Smooth muscle cell of the brain vasculature (primary cell): ENCODE measurements at places on chromosomes 7 and 10.

- DNase-seq = no peak
Observed at GRCh38 chr10:32379950-32380551, 33.1 kb upstream of the EPC1 start.

- no peak for DNase-seq
Observed at GRCh38 chr7:140051820-140052219, 10.9 kb downstream of the PARP12 start.

DNA sequence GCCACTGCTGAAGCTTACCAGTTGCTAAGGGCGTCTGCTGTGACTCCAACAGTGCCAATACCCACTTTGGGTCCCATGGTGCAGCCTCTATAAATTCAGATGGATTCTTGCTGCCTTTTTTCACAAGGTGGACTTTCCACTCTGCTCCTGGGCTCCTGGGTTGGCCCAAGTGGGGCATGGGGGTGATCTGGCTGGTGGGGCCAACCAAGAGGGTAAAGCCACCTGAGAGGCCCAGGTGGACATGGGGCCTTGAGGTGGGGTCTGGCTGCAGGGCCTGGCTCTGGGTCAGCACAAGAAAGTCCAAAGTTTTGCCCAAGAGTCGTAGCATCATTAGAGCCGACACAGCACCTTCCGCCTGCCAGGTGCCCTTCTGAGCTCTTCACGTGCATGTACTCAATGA, 105.2 kb upstream of the KDM7A start:
- no peak for DNase-seq

GRCh38 chr10:131736321-131736980, 164.4 kb upstream of the PPP2R2D start:
- no peak for DNase-seq

GRCh38 chr10:63369711-63370110, 96.1 kb downstream of the JMJD1C start:
- no peak for DNase-seq

DNA sequence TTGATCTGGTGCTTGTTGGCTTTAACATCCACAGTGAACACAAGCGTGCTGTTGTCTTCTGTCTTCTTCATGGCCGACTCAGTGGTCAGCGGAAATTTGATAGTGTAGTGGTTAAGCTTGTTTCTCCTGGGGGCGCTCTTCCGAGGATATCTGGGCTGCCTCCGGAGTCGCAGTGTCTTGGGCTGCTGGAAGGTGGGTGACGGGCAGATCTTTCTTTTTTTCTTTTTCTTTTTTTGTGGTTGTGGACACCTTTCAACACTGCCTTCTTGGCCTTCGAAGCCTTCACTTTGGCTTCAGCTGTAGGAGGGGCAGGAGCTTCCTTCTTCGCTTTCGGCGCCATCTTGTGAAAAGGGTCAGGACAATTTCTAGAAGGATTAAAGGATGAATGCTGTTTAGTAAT, 23.8 kb upstream of the RPA3 start:
- no peak for DNase-seq

DNA sequence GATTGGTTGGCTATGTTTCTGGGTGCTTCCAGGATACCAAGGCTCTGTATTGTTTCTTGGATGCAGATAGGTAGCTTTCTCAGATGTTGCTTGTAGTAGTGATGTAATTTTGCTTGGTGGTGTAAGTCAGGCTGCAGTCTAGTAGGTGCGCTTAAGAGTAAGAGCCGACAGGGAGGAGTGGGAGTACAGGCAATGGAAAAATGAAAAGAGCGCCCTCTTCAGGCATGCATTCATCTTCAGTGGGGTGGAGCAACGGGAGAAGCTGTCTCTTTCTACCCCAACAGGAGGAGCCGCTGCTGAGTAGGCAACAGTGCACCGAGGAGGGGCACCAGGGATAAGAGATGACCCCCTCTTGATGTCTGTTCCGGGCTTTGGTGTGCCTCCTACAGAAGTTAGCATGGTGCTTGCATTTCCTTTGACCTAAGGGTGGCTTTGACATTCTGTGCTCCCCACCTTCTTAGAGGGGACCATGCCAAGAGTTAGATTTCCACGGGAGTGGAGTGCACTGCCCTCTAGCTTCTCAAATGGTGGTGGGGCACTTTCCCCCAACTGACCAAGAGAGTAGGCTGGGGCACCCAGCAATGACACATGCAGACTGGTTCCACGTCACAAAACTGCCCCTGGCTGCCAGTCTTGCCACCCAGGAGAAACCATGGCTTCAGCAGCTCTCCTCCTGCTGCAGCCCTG, 56.1 kb downstream of the ZNF783 start:
- DNase-seq = no peak

- no peak for DNase-seq
Observed at GRCh38 chr7:157414702-157415096, 77.9 kb downstream of the DNAJB6 start.

GRCh38 chr10:132446661-132447445, 49.9 kb downstream of the PWWP2B start:
- no peak for DNase-seq

DNA sequence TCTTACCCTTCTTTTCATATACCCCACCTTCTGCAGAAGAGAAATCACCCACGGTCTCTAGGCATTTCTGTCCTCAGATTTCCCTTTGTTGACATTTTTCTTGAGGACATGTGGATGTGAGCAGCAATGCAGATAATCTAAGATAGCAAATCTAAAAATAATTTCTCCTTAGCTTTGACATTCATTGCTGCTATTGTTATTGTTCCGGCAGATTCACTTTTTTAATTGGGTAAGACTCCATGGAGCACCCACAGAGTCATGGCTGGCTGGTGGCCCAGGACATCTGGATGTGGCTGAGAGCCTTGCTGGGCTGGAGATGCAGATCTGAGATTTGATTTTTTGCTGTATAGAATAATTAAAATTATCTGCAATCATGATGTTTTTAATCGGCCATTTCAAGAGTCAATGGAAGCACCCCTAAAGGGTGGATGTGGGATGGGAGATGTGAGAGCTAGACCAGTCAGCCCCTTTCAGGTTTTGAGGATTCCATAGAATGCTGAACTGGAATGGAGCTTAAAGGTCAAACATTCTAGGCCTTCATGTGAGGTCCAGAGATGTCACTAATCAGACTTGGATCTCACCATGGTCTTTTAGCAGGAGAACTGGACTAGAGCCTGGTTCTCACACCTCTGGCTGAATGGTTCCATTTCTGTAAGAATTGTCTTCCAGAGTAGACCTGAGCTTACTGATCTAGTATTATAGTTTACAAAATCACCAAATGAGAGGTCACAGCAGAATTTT, 37.5 kb downstream of the TAS2R41 start:
- no peak for DNase-seq

- DNase-seq = no peak
Observed at GRCh38 chr7:104482362-104483037, 154.1 kb downstream of the LHFPL3 start.

GRCh38 chr10:121182219-121182618, 331.1 kb downstream of the WDR11 start:
- DNase-seq = no peak

- DNase-seq = no peak
Observed at GRCh38 chr7:132450188-132450587, 126.1 kb downstream of the PLXNA4 start.

GRCh38 chr10:120360571-120360970, 96.5 kb upstream of the PLPP4 start:
- DNase-seq = no peak

GRCh38 chr7:106037489-106038176, 74.5 kb downstream of the SYPL1 start:
- DNase-seq = no peak

DNA sequence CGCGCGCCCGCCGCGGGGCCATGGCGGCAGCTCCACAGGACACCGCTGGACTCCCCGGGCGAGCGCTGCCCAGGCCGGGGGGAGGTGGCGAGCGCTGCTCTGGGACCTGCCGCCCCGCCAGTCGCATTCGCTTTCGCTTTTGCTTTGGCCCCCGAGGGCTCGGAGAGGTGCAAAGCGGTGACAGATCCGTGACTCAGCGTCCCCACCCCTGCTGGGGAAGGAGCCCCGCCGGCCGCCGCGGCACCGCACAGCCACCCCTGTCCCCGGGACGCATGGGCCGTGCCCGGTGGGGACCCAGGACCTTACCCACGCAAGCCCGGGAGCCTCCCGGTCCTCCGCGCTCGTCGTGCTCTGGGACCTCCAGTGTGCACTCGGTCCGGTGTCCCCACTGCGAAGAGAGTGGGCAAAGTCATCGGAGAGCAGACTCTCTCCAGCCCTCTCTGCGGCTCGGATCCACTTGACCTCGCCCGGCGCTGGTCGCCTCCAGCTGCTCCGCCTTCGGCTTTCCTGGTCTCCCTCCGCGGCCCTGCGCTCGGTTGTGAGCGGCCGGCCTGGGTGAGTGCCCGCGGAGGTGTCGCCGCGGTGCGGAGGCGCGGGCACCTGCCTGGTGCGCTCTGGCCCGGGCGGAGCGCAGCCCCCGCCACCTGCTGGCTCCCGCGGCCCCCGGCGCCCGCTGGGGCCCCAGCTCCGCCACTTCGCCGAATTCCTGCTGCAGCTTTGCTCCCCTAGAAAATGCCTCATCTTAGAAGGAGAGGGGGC, at the start of gene IL15RA:
Gene IL15RA (minus strand): TSS at position 73 of the 759 bp plus-strand sequence. CDS start 51 bp downstream, at position 22.
- DNase-seq = no peak

DNA sequence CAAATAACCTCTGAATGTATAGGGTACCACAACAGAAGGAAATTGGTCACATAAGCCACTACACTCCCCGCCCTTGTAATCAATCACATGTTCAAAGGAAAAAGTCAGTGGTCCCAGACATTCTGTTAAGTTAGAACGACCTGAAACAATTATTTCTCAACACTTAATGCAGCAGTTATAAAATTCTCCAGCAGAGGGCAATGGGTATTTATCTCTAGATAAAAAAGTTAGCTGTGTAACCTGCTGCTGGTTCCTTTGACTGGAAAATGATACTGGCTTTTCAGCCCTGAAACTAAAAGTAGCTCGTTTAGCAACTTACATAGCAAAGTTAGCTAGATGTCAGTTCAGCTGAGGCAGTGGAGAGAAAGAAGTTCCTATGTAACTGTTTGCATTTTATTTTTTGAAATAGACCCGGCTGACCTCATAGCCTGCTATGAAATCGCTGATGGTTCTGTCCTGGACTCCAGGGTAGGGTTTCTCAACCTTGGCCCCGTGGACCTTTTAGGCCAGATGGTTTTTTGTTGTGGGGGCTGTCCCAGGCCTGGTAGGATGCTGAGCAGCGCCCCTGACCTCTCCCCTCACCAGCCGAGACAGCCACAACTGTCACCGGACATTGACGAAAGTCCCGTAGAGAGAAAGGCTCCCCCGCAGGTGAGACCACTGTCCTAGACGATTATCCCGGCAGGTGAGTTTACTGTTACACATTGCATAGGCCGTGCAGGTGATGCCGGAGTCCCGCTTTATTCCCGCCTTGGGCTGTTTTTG, 40.2 kb upstream of the PROSER2 start:
- DNase-seq = peak; percentile 29

GRCh38 chr7:6563936-6564770, 12.9 kb upstream of the GRID2IP start:
- no peak for DNase-seq

DNA sequence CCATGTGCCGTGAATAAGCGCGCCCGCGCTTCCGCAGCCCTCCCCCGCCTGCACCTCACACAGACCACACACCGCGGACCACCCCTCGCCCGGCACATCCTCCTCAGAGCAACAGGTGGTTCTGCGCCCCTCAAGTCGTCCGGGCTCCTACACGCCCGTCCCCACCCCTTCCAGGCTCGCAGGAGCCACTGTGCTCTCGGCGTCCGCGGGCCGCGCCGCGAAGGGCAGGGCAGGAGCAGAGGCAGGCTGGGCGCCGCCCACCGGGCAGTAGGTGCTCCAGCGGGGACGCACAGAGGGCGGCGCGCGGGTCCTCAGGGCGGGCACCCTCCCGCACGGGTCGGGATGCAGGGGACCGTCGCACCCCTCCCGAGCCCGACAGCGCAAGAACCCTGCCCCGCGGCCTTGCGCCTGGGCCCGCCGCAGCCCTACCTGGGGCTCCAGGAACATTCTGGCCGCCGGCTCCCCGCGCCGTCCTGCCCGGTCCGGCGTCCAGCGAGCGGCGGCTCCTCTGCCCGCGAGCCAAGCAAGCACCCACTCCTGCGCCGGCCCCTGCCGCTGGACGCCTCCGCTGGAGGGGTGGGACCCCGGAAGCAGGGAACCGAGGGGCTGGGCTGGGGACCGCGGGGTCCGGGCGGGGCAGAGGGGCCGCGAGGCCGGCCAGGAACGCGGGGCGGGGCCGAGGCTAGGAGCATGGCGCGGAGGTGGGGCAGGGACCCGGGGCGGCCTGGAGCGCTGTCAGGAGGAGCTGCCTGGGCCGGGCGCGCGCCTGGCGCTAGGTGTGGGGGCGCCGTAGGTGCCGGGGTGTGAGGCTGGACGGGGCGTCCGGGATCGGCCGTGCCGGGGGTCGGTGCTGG, 37.4 kb downstream of the RASGEF1A start:
- DNase-seq = no peak

GRCh38 chr7:96004578-96004977, 232.2 kb downstream of the DYNC1I1 start:
- peak; percentile 12 for DNase-seq

DNA sequence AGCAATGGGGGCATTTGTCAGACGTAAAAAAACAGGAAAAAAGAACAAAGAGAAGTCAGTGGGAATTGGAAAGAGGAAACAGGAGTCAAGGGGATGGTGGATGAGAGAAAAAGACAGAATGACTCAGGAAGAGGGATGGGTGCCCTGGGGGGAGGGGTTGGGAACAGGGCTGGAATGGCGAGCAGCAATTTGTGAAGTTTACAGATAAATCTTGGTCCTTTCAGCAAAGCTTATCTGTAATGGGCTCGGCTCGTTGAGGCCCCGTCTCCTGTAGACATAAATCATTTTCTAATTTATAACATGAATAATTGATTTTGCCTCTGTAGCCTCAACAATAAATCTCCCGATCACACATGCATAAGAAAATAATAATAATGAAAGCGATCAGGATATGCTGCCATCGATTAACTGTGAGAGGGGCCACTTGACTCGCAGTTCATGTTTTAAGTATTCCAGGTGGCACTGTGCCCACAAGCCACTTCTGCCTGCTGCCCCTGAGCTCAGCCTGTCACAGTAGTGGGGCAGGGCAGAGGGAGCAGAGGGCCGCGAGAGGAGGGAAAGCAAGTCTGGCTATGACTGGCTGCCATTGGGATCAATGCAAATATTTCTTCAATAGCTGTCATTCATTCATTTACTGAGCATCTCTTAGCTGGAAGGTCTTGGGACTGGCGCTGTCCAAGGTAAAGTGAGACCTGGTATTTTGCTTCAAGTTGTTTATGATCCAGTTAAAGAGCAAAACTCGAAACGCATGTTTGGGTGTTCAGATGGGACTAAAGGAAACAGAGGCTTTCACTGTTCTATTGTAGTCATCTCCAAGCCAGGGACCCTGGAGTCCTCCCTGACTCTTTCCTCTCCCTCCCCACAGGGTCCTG, 47.4 kb upstream of the R3HCC1L start:
- no peak for DNase-seq

GRCh38 chr7:20412032-20412431, 81.3 kb downstream of the ITGB8 start:
- no peak for DNase-seq

GRCh38 chr7:70726951-70727378, 405.0 kb upstream of the GALNT17 start:
- no peak for DNase-seq

DNA sequence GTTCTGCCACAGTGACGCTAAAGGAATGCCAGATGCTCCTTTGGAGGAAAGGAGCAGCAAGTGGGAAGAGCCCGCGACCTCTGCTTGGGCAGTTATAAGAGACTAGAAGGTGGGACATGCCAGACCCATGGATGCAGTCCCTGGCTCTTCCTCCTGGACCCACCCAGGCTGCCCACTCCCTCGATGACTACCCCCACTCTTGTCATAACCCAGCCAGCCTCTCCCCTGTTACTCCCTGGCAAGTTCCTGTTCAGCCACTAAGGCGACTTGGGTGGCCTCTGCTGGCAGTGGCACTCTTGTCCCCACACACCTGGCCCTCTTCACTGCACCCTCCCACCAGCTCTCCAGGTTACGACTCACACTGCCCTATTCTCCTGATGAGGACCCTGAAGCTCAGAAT, 33.5 kb downstream of the COL13A1 start:
- DNase-seq = no peak

- DNase-seq = no peak
Observed at GRCh38 chr7:33730958-33731357, 174.4 kb upstream of the BMPER start.
